WTC11 (cell line): ENCODE measurements at places on chromosomes 5 and 9.

DNA sequence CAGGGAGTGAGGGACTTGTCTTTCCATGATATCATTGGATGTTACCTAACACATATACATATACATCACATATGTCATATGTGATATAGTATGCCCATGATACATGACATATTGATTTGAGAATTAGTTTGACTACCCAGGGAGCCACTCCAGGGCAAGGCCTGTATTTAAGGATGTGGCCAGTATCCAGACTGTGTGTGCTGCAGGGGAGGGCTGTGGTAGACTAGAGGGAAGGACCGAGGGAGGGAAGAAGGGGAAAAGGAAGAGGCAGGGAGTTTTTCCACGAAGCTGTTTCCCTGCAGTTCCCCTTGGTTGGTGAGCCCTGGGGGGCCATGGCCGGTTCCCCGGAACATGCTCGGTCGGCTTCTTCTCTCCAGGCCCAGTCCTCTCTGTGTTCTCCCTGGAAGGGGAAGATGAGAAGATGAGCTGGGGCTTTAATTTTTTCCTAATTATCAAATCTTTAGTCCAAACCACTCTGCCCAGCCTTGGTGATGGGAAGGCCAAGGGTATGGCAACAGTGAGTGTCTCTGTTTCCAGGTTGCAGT lies 48.7 kb downstream of the NSUN2 start:
- no peak for DNase-seq

DNA sequence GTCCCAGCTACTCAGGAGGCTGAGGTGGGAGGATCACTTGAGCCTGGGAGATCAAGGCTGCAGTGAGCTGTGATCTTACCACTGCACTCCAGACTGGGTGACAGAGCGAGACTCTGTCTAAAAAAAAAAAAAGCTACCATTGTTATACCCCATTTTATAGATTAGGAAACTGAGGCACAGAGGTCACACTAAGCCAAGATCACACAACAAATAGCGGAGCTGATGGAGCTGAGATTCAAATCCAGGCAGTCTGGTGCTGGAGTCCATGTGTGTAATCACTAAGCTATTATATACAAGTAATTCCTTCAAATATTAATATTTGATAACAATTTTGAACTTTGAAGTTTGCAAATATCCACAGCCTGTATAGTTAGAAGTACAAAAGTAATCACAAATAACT lies 6.0 kb upstream of the SLC12A2 start:
- no peak for DNase-seq

DNA sequence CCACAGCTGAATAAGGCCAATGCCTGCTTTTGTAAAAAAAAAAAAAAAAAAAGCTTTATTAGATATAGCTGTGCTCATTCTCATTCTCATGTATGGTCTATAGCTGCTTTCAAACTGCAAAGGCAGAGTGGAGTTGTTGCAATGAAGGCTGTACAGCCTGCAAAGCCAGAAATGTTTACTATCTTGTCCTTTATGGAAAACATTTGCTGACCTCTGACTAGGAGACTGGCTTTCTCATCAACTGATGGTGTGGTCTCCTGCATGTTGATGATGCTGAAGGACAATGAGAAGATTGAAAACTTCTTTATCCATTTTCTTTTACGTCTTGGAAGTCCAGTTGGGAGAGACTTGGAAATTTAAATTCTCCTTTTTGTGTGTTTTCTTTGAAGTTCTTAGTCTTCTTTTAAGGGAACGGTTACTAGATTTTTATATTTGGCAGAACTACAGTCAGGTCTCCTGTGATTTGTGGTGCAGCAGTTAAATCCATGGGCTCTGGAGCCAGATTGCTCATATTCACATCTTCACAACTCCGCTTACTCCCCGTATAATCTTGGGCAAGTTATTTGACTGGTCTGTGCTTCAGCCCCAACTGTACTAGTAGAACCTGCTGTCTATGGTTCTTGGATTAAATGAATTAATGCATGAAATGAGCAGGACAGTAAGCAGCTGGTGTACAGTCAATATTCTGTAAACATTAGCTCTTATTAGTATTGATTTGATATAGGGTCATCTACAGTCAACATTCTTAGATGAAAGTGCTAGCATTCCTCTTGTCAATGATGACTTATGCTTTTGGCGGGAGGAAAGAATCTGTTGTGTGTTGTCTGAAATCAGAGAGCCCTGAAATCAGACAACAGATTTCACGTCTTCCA lies 39.7 kb upstream of the BASP1 start:
- DNase-seq, result no peak

DNA sequence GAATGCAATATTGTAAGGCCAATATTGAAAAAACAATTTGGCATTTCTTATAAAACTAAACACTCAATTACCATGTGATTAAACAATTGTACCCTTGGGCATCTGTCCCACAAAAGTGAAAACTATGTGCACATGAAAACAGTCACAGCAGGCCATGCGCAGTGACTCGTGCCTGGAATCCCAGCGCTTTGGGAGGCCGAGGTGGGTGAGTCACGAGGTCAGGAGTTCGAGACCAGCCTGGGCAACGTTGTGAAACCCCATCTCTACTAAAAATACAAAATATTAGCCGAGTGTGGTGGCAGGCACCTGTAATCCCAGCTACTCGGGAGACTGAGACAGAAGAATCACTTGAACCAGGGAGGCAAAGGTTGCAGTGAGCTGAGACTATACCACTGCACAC lies 343.7 kb downstream of the DMRTA1 start:
- DNase-seq, result no peak

- no peak for DNase-seq
Measured at GRCh38 chr9:119458068-119458467, 88.8 kb upstream of the BRINP1 start.
